Pulmonary artery endothelial cell (primary cell): ENCODE measurements at places on chromosomes 1 and 21. TPM values are rescaled to one million over a fixed set of nuclear protein-coding genes. Genes with fewer than 3 reads are reported as not detected.

DNA sequence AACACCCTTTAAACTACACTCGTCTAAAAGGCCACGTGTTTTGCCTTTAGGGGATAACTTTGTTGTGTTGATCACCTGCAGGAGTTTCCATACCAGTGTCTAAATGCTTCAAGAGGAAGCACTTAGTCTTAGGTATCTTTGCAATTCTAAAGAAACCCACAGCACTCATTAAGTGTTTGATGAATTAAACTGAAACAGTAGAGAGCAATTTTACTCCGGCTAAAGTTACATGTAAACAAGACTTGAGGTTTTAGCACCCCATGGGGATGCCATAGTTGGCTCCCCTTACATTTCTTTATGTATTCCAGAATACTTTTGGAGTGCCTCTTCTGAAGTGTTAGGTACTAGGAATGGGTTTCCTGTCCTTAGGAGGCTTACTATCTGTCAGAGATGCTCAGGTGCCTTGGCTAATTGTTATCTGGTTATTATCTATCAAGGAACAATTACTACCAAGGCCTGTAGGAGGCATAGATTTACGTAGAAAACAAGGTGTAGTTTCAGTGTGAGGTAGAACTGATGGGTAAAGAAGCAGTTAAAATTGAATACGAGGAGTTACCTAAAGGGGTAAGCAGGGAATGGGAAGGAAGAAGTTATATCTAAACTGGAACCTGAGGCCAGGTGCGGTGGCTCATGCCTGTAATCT, 176.8 kb upstream of the SAMSN1 start:
- DNase-seq = no peak

SUSD4 gene
- not detected in 2 replicates for total RNA-seq

HEYL gene
- not detected in 2 replicates for total RNA-seq

DNA sequence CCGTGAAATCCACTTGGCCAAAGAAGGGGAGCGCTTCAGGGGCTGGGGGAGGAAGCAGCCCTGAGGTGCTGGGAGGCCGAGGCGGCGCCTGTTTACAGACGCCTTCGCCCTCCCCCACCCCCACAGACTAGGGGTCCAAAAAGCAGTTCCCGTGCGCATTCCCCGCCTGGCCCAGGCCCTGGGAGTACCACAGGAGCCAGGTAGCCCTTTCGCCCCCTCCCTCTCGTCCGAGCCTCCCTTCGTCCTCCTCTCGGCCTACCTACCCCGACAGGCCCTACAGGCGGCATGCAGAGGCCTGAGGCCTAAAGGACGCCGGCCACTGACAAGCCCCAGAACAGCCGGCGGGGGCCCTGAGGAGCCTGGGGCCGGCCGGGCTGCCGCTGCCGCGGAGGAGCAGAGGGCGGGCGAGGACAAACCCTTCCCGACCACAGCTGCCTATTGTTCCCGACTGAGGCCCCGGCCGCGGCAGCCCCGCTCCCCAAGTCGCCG, 522 bp downstream of the RC3H1 start:
- DNase-seq = no peak

FCRL4 gene
- total RNA-seq = not detected in 2 replicates

DNA sequence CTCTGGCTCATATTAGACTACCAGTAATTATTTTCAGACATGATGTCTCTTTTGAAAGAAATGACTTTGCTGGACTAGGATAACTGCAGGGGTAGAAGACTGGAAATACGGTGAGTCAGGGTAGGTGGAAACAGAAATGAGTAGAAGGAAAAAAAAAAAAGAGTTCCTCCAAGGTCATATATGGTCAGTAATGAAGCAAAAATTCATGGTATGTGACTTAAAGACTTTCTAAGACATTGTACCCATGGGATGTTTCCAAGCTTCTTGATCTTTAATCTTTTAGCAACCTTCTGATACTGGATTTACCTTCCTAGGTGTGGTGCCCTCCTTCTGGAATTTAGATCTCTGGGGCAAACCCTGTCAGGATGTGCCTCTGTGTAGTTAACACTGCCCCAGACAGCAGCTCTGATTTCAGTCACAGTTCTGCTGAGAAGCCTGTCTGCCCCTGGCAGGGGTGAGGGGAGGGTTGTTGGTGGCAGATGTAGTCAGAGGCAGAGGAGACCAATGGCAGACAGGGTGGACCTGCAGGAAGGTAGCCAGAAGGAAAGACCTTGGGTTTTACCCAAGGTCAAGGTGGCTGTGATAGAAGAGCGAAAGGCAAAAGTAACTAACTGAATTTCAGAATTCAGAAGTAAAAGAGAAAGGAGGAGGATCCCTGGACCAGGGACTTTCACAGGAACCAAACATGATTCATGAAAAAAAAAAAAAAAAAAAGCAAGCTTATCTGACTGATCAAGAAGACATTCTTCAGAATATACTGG, 44.1 kb upstream of the BCL10 start:
- DNase-seq = no peak

ILDR2 gene
- not detected in 2 replicates for total RNA-seq

- DNase-seq = peak; percentile 24
Measured at GRCh38 chr1:77533660-77534305, 148.7 kb downstream of the ZZZ3 start.

CAMSAP2 gene
- 26.1 and 34.5 TPM in 2 replicates for total RNA-seq

DNA sequence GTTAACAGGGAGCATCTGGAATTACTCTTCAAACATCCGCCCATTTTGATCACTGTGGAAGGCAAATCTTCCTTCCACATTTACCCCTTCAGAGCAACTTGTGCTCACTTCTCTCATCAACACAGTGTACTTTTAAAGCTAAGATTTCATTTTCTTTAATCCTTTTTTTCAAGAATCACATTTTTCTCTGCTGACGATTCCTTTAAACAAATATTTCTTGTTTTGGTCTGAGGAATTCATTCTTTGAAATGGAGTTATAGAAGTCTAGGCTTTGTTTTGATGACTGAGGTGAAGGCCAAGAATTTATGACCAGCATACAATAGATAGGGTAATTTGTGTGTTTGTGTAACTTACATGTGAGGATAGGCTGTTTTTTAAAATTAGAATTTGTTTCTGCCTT, 25.6 kb downstream of the LRRC42 start:
- no peak for DNase-seq
